Left renal pelvis (tissue), 4 donors: ENCODE measurements at places on chromosomes 13 and 19.

DNA sequence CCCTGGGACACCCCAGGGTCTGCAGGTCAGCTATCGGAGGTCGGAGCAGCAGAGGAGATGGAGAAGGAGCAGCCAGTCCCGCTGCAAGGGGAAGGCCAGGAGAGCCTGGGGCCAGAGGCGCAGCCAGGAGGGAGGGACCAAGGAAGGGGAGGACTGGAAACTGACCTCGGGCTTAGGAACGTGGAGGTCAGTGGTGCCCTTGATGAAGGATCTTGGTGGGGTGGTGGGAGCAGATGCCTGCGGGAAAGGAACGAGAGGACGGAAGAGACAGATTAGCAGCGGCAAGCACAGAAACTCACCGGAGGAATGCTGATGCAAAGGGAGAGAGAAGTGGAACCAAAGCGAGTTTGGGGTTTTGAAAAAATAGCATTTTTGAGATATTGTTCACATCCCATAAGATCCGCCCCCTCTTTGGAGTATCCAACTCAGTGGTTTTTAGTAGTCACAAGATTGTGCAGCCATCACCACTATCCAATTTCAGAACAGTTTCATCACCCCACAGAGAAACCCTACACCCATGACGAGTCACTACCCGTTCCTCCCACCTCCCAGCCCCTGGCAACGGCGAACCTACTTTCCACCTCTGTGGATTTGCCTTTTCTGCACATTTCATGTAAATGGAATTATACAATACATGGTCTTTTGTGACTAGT lies 22.1 kb downstream of the PLEKHF1 start:
- no peak for DNase-seq

- DNase-seq, result no peak
Observed at GRCh38 chr19:45071969-45072790, 4.1 kb downstream of the ZNF296 start.

DNA sequence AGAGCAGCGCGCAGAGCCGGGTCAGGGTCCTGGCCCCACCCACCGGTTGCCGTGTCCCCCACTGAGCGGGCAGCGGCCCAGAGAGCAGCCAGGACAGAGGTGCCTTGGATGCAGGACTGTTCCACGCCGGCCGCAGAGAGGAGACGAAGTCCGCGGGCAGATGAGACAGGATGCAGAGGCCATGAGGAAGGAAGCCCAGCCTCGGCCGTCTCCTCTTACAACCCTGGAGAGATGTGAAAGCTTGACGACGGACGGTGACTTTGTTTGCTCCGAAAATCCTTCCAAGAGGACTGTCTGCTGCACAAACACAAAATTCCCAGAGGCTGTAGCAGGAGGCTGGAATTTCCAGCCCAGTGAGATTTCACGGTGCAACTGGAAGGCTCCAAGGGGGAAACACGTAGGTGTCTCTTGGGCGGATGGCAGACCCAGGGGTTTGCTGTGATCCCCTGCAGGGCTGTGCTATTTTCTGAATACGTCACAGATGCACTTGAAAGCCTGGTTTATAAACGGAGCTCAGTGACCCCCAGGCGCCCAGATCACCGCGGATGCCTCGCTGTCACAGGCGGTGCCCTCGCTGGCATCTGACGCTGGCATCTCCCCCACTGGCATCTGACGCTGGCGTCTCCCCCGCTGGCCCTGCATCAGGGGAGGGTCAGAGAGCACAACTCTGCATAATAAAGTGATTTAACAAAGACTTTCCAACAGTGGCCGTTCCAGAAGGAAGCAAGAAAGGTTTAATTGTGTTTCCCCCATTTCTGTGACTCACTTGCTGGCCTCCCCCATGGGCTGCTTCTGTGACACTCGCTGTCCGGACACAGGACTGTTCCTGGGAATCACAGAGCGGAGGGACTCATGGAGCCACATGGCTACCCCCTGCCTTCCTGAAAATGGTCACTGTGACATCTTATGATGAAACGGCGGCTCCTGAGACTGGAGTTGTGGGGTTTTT lies 62.0 kb upstream of the C13orf46 start:
- DNase-seq, result no peak

GRCh38 chr13:111359237-111359915 lies 38.9 kb downstream of the TEX29 start:
- DNase-seq, result no peak

- no peak for DNase-seq
Observed at GRCh38 chr13:68023838-68024581, 793.9 kb upstream of the PCDH9 start.

DNA sequence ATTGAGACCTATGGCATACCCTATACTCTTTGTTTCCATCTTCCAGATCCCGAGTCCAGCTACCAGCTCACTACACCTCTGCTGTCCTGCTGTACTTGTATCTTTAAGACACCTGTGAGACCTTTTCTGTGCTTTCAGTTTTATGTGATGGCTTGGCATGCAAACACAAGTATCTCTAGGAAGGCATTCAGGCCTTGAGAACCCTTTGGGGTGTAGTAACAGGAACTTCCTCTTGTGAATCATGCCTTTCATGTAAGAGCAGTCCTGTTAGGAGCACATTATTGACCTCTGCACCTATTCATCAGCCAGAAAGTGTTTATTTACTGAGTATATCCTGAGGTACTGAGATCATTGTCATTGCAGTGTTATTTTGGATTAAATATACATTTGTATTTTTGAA lies 87.0 kb upstream of the HTR2A start:
- DNase-seq, result no peak

GRCh38 chr19:44987148-44987675 lies 14.1 kb upstream of the RELB start:
- no peak for DNase-seq

DNA sequence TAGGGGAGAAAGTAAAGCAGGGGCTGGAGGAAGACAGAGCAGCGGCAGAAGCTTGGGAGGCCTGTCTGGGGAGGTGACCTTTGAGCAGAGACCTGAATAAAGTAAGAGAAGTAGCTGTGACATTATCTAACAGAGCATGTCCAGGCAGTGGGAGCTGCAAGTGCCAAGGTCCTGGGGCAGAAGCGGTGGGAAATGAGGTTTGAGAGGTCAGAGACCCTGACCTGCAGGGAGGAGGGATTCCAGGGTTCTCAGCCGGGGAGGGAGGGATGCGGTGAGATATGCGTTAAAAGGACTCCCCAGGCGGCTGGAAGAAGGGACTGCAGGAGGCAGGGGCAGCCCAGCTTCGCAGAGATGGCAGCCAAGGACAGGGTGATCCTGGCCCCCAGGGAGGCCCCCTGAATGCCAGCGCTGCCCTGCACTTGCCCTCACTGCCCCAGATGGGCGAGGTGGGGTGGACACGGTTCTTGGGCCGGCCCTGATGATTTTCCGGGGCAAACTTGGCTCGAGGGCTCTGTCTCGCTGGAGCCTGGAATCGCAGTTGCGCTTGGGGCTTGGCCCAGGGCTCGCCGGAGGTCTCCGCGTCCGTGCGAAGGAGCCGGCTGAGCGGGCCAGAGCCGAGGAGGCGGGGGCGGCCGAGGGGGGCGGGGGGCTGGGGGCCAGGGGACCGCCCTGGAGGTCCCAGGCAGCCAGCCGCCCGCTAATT lies 3.2 kb downstream of the CRLF1 start:
- DNase-seq, result no peak

DNA sequence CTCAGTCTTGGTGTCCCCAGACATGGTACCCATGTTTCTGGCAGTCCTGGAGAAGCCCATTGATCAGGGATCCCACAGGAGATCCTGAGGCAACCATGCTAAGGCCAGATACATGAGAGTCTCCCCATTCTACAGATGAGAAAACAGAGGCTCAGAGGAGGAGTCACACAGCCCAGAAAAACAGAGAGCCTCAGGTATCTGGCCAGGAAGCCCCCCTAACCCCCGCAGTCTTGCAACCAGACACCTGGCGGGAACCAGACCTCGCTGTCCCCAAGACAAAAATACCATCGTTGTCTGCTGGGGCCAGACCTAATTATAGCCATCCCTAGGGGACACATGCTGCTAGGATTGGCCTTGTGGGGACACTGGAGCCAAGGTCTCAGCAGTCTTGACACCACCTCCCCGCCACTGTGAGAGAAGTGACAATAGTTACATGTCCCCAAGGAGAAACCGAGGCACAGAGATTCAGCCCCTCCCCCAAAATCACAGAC lies 1.6 kb upstream of the PDE4C start:
- no peak for DNase-seq

DNA sequence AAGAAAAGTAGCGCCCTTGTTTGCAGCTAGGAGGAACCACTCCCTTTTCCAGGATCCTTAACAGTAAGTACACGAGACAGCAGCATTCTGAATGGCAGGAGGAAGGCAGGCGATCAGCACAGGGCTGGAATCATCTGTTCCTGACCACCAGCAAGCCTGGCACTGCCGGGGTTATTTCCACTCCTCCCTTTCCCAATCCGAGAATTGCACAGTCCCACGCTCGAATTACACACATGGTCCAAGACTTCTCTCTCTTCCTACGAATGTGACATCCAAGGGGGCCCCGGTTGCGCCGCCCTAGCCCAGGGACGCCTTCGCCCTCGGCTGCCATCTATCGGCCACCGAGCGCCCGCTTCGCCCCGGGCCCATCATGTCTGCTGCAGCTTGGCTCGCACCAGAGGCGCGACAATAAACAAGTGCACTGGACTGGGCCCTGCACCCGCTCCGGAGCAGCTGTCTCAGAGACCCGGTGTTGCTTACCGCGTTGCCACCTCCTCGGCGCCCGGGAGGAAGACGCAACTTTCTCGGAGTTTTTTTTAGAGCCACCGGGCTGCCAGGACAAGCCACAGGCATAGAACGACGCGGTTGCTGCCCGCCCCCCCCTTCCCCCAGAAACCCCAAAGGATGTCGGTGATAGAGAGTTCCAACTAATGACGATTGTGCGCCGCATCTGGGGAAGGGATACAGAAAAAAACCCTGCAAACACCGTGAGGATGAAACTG lies at the start of gene SLITRK5:
Gene SLITRK5 (plus strand): TSS at position 341 of the 722 bp plus-strand sequence. CDS start 4,018 bp downstream, outside the sequence.
- DNase-seq, result no peak

DNA sequence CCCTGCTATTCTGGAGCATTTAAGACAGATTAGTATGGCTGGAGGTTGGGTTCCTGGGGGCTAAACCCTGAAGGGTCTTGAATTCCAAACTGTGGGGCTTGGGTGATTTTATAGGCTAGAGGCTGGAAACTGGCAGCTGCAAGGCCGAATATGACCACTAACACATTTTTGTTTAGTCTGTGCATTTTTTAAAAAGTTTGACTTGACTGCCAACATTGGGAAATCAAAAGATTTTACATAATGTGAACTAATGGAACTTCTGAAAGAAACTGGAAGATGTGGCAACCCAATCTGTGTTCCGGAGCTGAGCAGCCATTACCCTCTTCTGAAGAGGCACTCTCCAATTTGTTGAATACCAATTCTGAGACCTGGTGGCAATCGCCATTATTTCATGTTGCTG lies 5.1 kb downstream of the ZNF784 start:
- no peak for DNase-seq

GRCh38 chr19:7704280-7705060 lies 2.5 kb upstream of the FCER2 start:
- DNase-seq, result no peak

DNA sequence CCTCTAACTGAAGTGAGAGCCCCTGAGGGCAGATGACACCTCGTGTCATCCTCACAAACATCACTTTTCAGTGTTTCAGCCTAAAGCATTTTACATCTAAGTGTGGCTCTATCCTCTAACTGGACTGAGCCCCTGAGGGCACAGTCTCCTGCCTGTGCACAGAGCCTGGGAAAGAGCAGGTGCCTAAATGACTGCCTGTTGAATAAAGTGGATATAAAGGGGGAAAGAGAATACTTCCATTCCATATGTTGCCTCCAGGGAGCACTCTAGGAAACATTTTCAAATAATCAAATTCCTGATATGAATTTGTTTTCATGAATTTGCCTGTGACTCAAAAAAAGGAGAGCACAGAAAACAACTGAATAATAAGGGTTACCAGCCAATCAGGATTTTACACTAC lies 32.2 kb downstream of the CNMD start:
- DNase-seq, result no peak

DNA sequence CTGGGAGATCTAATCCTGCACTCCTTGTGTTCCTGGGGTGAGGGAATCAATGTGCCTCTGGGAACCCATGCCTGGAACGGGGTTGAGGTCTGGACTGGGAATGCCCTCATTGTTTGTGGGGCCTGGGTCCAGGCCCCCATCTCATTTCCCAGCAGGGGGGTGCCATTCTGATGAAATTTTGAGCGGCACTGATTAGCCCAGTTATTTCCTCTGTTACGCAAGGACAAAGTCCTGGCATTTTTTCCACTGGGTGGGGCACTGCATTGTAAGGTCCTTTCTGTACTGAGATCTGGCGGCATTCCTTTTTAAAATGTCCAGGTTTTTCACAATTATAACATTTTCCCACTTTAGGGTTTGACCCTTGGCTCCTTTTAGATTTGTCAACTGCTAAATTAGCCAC lies 14.8 kb downstream of the FPR3 start:
- no peak for DNase-seq

DNA sequence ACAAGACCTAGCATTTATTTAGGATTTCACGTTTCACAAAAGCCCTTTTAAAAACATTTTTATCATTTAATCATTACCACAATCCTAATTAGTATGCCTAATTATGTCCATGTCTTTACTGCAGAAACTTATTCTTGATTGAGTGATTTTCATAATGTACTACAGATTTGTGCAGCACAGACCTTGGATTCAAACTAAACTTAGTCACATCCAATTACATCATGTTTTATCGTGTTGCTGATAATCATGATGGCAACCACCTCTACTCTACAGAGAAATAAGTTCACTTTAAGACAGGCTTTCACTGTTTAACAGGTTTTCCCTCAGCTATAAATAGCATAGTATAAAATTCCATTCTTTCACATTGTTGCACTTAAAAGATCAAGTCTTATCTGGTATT lies 240.9 kb upstream of the RFC3 start:
- DNase-seq, result peak; percentile 14

DNA sequence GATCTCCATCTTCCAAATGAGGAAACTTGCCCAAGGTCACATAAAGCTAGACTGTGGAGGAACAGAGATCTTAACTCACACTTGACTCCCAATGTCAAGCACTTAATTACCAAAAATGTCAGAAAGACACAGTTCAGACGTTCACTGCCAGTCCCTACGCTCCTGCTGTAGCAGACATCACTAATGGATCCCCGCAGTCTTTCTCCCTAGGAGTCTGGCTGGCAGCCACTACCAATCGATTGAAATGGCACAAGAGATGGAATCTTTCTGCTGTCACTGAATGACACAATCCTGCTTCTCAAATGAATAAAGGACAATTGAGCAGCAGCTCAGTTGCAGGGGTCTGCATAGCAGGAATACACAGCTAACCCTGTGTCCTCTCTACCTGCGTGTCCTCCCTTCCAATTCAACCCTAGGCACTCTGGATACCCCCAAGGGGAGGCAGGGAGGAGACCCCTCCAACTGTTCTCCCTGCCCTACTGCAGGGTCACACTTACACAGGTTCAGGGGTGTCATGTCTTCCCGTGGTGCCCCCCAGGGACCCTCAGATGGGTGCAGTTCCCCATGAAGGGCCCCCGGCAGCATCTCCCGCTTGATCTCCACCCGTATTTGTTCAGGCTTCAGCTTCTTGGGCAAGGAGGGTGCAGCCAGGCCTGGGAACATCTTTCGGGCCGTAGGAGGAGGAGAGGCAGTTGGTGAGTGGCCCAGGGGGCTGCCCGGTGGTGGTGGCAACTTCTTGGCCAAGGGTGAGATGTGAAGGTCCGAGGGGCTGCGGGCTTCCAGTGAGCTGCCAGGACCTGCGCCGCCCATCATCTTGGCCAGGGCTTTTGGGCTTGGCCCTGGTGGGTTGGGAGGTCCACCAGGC lies 7.9 kb upstream of the AKAP8L start:
- no peak for DNase-seq
